Aorta (tissue), 5 donors: ENCODE measurements at places on chromosomes 11 and 22. TPM values are rescaled to one million over a fixed set of nuclear protein-coding genes. Genes with fewer than 3 reads are reported as not detected.
A peak's percentile ranks its signal among the peaks of the same experiment; 100 is the strongest.

GRCh38 chr11:16856022-16856471, 117.6 kb downstream of the C11orf58 start:
- no peak overlapping the region for H3K4me3 ChIP-seq
- no peak overlapping the region for H3K27ac ChIP-seq
- no peaks in the 10 kb centered on the region for H3K36me3 ChIP-seq
- H3K4me1 ChIP-seq: no peaks in the 10 kb centered on the region
- no peaks in the 10 kb centered on the region for H3K27me3 ChIP-seq

- no peak overlapping the region for H3K4me3 ChIP-seq
- peak; percentile 67 for DNase-seq
- no peaks in the 10 kb centered on the region for H3K36me3 ChIP-seq
- H3K4me1 ChIP-seq: no peaks in the 10 kb centered on the region
Measured at GRCh38 chr22:47168900-47169800, 406.7 kb downstream of the TBC1D22A start.

- no peak overlapping the region for H3K4me3 ChIP-seq
- DNase-seq: no peak
- no peaks in the 10 kb centered on the region for H3K36me3 ChIP-seq
- H3K27me3 ChIP-seq: no peaks in the 10 kb centered on the region
Measured at GRCh38 chr11:117861151-117862018, 15.1 kb downstream of the FXYD6 start.

DNA sequence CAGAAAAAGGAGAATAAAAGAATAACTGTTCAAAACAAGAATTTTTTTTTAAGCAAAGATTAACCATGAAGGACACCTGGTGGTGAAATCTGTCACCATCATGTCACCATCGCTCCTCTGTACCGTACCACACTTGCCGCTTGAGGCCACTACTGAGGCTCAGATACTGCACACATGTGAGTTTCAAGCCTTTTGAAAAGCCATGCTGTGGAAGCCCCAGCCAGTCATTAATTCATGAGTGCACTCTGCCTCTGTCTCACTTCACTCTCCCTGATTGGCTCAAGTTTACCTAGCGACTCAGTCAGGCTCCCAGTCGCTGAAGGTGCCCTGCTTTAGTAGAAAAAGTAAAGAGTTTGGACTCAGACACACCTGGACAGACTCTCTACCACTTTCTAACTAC, 6.6 kb upstream of the MS4A12 start:
- H3K4me3 ChIP-seq: no peak overlapping the region
- no peaks in the 10 kb centered on the region for H3K4me1 ChIP-seq
- H3K36me3 ChIP-seq: no peaks in the 10 kb centered on the region

- no peak for DNase-seq
- no peaks in the 10 kb centered on the region for H3K27me3 ChIP-seq
- H3K36me3 ChIP-seq: no peaks in the 10 kb centered on the region
- no peak overlapping the region for H3K4me3 ChIP-seq
- H3K27ac ChIP-seq: no peak overlapping the region
Measured at GRCh38 chr11:40291741-40292140, 1167.7 kb downstream of the LRRC4C start.

DNA sequence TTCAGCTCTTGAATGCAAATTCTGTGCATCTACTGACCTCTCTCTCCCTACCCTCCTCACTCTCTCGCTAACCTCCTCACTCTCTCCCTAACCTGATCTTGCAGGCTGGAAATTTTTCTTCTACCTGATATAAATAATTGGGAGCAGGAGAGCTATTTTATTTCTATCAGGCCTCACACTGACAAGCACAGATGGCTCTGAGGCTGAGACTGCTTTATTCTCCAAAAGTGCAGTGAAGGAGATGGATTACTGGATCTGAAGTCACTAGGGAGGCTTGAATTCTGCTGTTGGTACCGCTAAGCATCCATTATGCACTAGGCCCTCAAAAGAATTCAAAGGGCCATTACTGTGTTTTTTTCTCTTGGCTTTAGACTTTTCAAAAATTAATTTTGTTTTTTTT, 19.4 kb upstream of the LDHA start:
- no peaks in the 10 kb centered on the region for H3K4me1 ChIP-seq
- no peaks in the 10 kb centered on the region for H3K27me3 ChIP-seq
- no peak for DNase-seq
- H3K4me3 ChIP-seq: no peak overlapping the region
- H3K27ac ChIP-seq: no peak overlapping the region

Gene ESAM
- total RNA-seq: 95.1 TPM
